Esophagus squamous epithelium (tissue), 5 donors: ENCODE measurements at places on chromosomes 1 and 21.

DNA sequence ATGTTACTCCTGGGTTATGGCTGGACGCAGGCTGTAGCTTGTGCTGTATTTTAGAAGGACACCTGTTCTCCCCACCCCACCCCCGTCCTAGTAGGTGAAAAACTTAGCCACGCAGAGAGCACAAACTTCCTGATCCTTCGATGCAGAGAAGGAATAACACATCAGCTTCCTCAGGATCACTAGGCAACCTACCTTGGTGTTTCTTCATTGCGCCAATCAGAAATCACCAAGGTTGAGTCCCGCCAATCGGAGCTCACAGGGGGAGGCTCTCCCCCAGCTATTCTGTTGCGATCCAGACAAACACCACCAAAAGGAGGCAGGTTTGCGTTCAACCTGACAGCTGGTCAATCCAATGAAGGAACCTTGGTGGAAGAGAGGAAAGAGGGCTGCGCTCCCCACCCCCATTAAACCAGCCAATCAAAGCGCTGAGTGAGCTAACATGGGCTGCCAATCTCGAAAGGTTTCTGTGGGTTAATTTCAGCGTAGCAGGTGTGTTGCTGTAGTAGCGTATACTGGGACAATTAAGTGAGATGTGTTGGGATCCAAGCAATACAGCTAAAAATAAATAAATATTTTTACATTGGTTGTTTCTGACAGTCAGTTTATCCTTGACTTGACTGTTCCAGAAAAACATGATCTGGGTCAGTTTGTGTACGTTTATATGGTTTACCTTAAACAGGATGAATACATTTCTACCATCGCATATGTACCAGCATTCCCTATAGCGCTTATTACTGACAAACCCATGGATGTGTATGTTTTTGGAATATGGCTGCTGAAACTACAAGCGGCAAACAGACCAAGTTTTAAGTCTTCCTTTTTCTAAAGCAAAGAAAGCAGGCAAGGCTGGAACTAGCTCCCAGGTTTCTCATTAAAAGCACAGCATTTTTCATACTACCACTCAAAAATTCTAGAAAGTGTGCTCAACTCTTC, at the start of gene GOLPH3L:
TSS of gene GOLPH3L (minus strand) at position 160 of the 933 bp plus-strand sequence. CDS start 2,316 bp downstream, outside the sequence.
- DNase-seq, result peak; percentile 73

- no peak for DNase-seq
These were observed 58.5 kb upstream of the ACTL8 start for GRCh38 chr1:17696417-17697301.

- no peak for DNase-seq
These were observed 738 bp downstream of the GNPAT start for GRCh38 chr1:231241750-231242149.

GRCh38 chr1:46656643-46657042, 11.5 kb downstream of the ATPAF1 start:
- no peak for DNase-seq

DNA sequence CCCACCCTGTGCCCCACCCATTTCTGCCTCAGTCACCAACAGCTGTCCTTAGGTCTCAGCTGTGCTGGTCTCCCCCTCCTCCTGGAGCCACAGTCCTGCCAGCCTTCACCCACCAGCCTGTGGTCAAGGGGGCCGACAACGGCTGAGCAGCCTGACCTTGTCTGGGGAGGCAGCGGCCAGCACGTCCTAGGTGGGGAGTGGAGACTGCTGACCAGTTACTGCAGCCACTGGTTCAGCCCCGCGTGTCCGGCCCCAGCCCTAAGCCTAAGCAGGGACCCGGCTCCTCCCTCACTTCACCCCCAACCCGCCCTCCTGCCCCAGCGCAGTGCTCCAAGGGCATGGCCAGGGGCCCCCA, 79.2 kb downstream of the MORN1 start:
- DNase-seq, result no peak

GRCh38 chr1:10337436-10337835, 61.4 kb upstream of the PGD start:
- DNase-seq, result no peak

DNA sequence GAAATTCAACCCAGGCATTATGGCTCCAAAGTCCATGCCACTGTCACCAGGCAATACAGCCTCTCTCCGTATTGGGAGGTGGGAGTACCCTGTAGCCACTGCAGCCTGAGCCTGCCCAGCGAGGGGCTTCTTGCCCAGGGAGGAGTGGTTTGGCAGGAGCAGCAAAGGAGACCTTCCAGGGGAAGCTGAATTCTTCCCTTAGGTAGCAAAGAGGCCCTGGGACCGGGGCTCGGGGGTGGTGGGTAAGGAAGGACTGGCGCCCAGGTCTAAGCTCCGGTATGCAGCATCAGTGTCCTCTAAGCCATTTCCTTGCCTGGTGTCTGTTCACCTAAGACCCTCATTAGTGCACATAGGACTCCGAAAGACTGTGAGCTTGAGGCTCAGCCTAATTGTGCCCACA, 17.0 kb downstream of the TNNT2 start:
- no peak for DNase-seq

GRCh38 chr1:97901017-97901658, 19.7 kb downstream of the DPYD start:
- no peak for DNase-seq

GRCh38 chr1:245108909-245109308, 45.9 kb upstream of the KIF26B start:
- no peak for DNase-seq

DNA sequence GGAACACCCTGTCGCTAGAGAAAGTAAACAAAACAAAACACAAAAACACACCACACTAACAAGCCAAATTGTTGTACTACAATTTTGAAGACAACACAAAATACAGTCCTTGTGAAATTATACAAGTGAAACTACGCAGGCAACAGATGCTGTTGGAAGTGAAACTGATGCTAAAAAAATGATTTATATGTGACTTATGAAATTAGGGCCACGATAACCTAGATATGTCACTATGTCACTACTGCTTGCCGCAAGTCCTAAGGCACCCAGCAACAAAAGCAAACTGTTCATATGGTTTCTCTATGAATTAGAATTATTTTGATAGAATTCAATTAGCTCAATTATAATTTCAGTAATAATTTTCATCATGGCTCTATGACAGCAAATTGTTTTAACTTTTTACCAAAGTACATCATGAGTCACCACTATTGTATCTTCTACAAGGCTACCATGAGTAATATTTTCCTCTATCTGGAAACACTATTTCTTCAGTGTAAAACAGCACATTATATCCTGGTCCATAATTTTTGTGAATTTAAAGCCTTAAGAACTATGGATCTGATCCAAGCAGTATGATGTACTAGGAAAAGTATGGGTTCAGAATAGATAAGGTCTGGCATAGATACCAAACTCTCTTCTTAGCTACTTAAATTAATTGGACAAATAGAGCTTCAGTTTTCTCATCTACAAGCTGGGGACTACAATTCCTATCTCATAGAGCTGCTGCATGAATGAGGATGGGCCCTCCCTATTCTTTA, 216.3 kb downstream of the COL11A1 start:
- no peak for DNase-seq

DNA sequence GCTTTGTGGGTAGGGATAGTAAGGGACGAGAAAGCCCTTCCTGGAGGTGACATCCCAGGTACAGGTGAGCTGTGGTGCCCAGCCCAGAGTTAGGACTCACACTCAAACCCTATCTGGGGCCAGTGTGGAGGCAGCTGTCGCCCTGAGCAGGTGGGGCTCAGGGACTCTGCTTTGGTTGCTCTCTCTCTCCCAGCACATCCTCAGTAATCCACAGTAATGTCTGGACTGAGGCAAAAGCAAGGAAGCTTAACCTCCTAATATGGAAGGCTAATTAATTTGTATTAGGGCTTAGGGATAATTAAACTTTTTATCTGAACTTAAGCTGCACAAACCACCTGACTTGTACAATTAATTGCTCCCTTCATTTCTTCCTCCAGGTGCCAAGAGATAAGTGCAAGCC, 38.2 kb downstream of the DDX20 start:
- no peak for DNase-seq

DNA sequence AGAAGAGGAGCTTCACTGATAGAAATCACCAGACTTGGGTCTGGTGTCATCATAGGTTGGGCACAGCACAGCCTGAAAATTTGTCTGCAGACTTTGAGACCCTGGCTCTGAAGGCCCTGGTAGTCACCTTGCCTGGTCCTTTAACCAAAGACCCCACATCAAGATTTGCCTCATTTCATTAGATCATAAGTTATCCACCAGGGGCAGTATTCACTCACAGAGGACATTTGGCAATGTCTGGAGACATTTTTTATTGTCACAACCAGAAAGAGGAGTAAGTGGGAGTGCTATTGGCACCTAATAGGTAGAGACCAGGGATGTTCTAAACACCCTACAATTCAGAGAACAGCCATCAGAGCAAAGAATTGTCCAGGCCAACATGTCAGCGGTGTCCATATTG, 22.1 kb upstream of the PAX7 start:
- no peak for DNase-seq

DNA sequence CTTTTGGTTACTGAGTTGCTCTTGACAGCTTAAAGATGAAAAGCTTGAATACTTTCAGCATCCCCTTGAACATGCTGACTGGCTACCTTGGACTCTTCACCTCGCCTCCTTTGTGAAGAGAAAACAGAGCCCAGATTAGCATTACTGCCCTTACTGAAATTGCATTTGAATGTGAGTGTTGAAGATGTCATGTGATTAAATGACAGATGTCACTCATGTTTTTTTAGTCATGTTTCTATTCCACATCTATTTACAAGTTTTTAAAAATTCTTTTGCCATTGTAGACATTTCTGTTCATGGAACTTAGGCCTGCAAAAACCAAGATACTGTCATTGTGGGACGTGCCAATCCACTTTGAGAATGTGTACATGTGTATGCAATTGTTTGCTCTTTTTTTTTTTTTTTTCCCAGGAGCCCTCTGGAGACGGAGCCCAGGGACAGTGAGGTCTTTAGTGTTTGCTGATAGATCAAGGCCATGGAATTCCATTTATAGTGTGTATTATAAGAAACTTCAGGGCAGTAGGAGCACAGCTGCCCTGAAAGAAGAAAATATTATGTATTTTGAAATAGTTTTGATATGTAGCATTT, 25.7 kb upstream of the IVNS1ABP start:
- no peak for DNase-seq
